ENCODE measurements at places on chromosomes 2 and 18.

- DNase-seq = no peak
Measured at GRCh38 chr18:59629894-59630293, 67.3 kb downstream of the CCBE1 start.

DNA sequence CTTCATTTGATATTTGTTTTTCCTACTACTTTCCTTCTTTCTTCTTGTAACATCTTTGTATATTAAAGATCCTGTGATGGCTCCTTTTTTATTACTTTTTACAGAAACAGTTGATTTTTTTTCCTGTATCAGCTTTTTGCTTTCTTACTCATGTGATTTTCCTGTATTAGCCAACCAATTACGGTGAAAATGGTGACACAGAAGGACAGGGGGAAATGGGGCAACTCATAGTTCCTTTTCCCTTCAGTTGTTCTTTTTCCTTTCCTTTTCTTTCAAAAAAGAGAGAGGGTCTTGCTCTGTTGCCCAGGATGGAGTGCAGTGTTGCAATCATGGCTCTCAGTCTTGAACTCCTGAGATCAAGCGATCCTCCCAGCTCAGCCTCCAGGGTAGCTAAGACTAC, 117.8 kb downstream of the ATL2 start:
- no peak for DNase-seq

GRCh38 chr2:20946468-20946867, 97.4 kb downstream of the APOB start:
- no peak for DNase-seq

- peak; percentile 36 for DNase-seq
Measured at GRCh38 chr2:118490330-118490729, 357.1 kb downstream of the EN1 start.

GRCh38 chr2:26191316-26192159, 18.6 kb downstream of the GAREM2 start:
- no peak for DNase-seq
